ENCODE measurements at places on chromosomes 16 and 17.

GRCh38 chr17:75263055-75263454 is 1.4 kb downstream of the MRPS7 start:
- DNase-seq, result no peak

DNA sequence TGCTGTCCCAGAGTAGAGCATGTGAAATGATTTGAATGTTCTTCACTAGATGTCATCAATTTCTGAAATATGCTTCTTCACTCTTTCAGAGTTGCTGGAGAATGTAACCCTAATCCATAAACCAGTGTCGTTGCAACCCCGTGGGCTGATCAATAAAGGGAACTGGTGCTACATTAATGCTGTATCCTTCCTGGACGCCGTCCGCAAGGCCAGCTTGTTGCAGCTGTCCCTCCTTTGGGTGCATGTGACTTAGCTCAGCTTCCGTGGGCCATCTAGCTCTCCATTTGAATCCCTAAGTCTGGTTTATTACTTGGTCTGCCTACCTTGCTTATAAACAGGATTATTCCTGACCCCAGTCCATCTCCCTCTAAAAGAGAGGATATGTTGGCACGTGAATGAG is 58.8 kb downstream of the USP10 start:
- no peak for DNase-seq

DNA sequence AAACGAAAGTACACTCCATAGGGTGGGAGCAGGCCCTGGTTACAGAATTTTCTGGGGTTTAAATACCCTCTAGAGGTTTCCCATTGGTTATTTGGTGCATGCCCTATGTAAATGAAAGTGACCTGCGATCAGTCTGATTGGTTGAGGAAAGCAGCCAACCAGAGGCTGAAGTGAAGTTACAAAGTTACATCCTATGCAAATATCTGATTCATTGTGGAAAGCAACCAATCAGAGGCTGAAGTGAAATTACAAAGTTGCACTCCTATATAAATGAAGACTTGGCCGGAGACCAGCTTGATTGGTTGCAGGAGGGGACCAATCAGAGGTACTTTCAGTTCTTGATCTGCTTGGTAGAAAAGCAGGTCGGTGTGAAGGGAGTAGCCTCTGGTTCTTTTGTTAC is 24.4 kb downstream of the NAA60 start:
- DNase-seq, result no peak

DNA sequence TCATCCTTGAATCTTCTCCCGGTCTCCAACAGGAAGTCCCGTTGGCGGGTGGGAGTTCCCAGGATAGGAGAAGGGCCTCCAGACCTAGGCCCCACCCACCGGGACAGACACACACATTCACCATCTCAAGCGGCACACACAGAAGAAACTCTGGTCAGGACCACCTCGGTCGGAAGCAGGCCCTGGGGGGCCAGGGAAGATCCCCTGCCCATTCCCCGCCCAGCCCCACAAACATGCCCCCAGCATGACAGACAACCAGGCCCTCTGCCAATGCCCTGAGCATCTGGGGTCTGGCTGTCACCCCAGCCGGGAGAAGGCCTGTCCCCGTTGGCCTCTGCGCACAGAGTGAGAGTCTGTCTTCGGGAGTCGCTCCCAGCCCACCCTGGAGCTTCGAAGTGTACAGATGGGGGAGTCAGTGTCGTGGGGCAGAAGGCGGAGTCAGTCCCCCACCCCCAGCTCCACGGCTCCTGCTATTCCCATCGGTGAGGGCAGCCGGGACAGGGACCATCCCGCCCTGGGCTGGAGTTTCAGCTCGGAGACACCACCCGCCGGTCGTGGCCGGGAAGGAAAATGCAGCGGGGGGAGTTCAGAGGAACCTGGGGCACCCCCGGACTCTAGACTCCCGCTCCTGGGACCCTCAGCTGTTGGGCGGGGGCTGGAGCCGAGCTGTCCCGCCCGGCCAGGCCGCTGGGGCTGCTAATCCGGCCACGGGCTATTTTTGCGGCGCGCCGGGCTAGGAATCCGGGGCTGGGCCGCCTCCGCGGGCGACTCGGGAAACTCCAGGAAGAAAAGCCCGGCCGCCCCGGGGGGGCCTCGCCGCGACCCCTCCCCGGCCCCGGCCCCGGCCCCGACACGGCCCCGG is 660 bp downstream of the RHBDF1 start:
- no peak for DNase-seq

DNA sequence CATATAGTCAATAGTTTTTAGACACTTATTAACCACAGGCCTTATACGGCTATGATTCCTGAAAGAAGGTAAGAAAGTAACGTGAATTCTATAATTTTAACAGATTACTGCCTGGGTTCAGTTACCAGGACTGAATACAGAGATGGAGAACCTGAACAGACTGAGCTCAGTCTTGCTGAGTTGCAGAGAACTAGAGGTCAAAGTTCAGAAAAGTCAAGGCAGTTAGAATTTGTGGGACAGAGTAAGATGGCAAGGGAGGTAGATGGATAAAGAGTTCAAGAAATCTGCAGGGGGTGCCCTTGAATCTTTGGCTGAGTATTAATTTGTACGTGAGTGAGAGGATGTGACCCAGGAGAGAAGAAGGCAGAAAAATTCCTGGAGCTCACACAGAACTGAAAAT is 320.1 kb upstream of the MAF start:
- DNase-seq, result no peak

DNA sequence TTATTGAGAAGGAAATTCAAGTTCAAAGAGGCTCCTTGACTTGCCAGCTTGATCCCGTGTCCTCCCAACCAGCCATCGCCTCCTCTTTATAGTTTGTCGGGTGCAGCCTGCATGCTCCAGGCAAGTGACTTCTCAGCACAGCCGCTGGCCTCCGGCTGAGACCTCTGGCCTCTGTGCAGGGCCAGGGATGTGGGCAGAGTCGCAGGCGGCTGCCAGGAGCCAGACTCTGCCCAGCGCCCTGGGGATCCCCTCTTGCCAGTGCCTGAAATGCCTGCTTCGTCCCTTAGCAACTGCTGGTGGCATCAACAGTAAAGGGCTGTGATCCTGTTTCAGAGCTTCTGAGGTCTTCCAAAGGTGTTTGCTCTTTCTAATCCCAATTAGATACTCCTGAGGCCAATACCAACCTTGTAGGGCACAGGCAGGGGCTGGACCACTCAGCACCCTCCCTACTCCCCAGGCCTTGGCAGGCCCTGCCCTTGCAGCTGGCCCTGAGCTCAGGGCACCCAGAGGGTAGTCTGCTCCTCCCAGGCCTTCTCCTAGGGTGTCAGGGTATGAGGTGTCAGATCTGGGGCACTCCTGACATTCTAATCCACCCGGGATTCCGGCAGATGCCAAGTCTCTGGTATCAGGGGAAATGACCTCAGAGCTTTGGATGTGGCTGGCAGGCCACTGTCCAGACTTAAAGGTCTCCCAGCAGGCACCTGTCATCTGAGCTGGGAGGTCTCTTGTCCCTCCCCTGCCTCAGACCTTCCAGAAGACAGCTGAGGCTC is 68.0 kb upstream of the SIAH1 start:
- no peak for DNase-seq

- no peak for DNase-seq
These were observed 137.1 kb upstream of the AXIN2 start for GRCh38 chr17:65698381-65699061.

- no peak for DNase-seq
These were observed 740 bp upstream of the ATP6V0D1 start for GRCh38 chr16:67481561-67482232.

- DNase-seq, result no peak
These were observed 54.1 kb upstream of the NFAT5 start for GRCh38 chr16:69511651-69512050.

DNA sequence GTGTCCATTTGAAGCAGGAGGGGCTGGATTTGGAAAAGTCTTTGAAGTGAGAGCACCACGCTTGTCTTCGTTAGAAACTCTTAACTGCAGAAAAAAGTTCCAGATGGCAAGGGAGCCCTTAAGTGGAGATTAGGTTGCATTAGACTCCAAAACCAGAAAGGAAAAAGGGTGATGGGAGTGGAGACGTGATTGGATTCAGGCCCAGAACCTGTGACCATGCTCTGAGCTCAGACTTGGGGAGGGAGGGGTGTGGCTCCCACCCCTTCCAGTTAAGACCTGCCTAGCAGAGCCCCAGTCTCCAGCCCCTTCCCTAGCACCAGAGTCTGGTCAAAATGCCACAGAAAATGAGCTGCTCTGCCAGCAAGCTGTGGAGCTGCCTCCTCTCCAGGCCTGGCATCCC is 6.4 kb upstream of the LGALS9 start:
- DNase-seq, result no peak
